H4 (cell line): ENCODE measurements at places on chromosomes 5 and 9.
A peak's percentile ranks its signal among the peaks of the same experiment; 100 is the strongest.

- no peak for DNase-seq
Measured at GRCh38 chr9:133918111-133918813, 73.9 kb downstream of the VAV2 start.

DNA sequence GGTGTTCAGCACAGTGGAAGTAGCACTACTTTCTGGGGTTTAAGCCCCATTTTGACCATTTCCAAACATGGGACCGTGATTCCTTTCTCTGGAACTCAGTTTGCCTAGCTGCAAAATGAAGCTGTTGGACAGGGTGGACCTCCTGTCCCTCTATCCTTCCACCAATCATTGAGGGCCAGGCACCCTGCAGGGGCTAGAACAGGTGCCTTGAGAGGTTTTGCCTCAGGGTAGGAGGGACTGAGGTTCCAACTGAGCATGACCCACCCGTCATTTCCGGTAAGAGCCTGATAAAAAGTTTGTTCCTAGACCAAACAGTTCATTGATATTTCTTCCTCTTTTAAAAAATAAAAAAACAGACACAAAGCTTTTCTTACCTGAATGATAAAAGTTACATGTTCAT is 116.5 kb downstream of the MVB12B start:
- DNase-seq: no peak

DNA sequence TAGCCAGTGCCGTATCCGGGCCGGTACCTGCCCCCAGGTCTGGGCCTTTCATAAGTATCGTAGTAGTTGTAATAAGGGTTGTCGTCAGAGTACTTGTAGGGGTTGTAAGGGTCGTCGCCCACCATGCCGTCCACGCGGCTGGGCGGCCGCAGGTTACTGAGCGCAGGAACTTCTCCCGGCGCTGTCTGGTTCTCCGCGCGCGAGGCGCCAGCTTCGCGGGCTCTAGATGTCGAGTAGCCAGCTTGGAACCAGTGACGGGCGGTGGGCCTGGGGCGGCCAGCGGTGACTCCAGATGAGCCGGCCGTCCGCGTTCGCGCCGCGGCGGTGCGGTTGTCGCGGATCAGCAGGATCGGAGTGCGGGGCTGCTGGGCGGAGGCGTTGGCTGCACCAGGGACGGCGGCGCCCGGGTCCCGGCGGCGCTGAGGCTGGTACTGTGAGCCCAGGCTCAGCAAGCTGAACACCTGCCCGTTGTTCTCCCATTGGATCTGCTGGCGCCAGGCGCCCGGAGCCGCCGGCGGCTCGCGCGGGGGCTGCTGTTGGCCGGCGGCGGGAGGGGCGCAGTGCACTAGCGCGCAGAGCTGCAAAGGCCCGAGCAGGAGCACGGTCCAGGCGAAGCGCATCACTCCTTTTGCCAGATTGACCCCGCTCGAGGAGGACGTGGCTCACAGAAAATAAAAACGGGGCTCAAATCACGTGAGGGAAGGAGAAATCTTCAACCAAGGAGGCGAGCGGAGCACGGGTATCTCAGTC is 518 bp downstream of the LOX start:
- peak; percentile 24 for DNase-seq

GRCh38 chr9:111023128-111023527 is 15.1 kb downstream of the LPAR1 start:
- DNase-seq: no peak

DNA sequence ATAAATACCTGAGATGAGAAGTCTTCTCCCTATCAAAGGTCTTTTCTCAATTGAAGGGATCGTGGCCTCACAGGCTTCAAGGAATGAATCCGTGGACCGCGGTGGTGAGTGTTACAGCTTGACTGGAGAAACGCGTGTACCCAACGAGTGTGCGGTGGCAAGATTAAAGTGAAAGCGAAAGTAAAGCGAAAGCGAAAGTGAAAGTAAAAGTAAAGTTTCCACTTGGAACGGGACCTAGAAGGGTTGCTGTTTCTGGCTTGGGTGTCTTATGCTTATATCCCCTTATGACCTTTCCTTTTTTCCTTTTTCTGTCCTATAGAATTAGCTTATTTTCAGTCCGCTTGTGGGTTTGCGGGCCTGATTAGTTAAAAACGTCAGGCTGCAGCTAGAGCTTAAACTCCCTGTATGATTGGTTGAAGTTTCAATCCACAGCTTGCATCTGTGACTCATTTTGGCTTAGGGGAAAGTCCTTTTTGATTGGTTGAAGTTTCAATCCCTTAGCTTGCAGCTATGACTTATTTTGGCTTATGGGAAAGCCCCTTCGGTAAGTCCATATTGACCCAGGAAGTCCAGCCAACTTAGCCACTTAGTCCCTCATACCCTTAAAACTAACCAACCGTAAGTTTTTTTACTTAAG is 924.3 kb upstream of the CDH10 start:
- peak; percentile 11 for DNase-seq

DNA sequence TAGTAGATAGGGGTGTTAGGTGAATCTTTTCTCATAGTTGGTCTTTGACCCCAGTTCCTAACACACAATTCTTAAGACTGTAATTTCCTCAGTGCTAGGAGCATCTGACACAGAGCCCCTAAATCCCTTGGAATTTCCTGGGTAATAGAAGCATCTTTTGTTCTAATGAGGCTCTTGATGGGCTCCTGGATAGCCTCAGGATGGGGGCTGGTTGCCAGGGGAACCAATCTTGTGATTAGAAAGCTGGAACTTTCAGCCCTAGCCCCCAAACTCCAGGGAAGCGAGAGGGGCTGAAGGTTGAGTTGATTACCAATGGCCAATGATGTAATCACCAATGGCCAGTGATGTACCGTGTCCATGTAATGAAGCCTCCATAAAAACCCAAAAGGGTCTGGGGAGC is 44.5 kb downstream of the CCDC125 start:
- DNase-seq: no peak

- peak; percentile 64 for DNase-seq
Measured at GRCh38 chr9:25964239-25964638, 286.0 kb upstream of the TUSC1 start.

DNA sequence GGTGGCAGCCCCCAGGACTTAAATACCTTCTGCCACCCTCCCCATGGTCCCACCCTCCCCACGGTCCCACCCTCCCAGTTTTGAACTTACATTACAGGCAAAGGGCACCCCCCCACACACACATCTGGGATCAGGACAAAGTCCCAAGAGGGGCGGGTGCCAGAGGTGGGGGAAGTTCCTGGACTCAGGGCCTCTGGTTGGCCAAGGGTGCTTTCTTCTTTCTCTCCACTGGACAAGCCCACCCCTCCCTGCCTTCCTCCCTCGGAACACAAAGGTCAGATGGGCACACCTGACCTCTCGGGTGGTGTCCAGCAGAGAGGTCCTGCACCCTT is 19.1 kb upstream of the RALGDS start:
- DNase-seq: no peak

- no peak for DNase-seq
Measured at GRCh38 chr5:72291601-72292000, 28.4 kb downstream of the MRPS27 start.

- DNase-seq: no peak
Measured at GRCh38 chr5:124414973-124415372, 331.5 kb downstream of the ZNF608 start.

DNA sequence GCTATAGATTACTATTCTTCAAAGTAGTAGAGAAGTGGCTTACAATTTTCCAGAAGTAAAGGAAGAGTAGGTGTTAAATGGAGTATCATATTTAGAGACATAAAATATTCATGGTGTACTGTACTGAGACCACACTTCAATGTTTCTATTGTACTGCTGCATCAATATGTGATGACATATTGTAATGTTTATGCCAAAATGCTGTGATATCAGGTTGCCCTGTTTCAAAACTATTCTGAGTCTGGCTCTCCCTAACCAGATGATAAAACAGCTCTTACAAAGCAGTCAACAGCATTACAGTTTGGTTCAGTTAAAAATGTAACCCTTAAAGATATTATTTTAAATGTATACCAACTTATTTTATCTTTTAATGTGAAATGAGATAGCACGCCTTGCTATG is 30.8 kb upstream of the ACOT12 start:
- DNase-seq: peak; percentile 31
